ENCODE measurements at places on chromosomes 4 and X.

DNA sequence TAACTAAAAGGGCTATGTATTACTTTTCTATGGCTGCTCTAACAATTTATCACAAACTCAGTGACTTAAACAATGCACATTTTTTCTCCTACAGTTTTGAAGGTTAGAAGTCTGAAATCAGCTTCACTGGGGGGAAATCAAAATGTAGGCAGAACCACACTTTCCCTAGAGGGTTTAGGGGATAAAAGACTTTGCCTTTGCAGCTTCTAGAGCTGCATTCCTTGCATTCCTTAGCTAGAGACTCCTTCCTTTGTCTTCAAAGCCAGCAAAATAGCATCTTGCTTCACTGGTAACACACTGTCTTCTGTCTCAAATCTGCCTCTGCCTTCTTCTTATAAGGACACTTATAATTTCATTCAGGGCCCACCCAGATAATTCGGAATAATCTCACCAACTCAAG is 152.4 kb upstream of the SPIN4 start:
- no peak for DNase-seq

DNA sequence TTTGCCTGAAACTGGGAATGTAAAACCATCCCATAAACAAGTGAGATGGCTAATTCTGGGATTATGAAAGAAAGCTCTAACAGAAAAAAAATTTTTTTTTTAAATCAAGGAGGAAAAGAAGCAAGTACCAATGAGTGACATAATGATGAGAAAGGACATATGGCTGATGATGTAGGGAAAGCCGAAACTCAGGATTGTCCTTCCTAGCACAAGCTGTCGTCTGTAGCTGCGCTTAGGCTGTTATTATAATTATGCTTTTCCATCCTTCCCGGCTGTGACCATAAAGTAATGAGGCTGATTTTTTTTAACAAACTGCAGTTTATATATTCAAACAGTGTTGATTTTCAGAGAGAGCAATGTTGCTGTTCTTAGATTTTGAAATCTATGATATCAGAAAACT is 209.8 kb upstream of the NOCT start:
- DNase-seq, result no peak

DNA sequence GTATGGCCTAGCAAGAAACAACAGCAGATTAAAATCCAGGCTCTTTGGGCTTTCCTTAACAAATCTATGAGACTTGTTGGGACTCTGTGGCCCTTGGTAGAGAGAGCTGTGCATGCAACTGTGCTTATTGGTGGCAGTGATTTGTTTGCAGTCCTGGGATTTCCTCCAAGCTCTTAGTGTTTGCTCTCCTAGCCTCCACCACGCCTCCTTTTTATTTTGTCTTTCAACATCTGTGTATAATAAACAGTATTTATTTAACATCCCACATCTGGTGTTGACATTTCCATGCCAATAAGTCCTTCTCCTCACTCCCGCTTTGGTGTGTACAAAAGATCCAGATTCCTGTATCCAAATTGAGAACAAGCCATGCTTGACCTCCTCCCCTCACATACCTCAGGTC is 3.1 kb downstream of the TNMD start:
- DNase-seq, result no peak

DNA sequence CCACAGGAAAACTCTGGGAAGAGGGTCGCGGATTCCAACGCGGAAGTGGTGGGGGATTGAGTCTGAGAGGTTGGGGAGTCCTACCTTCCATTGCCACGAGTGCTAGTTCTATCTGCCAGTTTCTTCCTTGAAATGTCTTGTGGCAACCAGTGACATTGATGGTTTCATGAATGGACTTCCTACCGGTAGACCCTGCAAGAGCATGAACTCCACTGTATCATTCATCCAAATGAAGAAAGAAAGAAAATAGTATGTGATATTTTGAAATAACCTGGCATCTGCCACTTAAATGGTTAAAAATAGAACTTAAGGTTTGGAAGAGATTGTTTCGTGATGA is 1.1 kb upstream of the SLC10A7 start:
- DNase-seq, result no peak

DNA sequence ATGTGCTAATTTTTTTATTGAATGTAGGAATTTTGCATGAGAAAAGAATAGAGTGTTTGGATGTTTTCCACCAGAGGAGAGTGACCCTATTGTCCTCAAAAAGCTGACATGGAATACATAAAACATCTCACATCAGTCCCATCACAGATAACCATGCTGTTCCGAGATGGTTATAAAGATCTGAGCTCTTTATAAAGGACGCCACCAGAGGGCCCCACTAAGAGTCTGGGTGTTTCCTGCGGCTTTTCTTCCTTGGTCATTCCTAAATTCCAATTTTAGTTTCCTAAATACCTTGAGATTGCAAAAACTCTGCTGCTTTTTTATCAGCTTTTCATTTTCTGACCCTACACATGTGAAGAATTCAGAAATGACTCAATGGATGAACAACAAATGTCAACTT is 504.5 kb upstream of the FRG1 start:
- DNase-seq, result no peak

DNA sequence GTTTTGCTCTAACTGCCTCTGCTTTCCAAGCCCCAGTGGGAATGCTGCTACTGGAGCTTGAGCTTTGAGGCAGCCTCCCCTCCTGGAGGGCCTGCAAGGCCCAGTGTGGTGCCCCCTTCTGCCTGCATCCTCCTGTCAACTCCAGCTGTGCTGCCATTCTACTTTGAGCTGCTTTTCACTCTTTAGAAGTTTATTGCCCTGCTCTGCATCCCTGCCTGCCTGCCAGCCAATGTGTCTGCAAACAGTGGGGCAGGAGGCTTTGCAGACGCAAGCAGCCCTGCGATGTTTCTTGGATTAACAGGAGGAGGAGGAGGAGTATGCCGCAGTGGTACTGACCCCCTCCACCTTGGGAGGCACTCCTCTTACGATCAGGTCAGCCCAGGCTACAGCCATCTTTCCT is 16.4 kb downstream of the TMEM31 start:
- no peak for DNase-seq

GRCh38 chr4:135177321-135177720 is 975.7 kb upstream of the PABPC4L start:
- DNase-seq, result no peak

- no peak for DNase-seq
Measured at GRCh38 chr4:52573551-52573950, 85.5 kb downstream of the USP46 start.

DNA sequence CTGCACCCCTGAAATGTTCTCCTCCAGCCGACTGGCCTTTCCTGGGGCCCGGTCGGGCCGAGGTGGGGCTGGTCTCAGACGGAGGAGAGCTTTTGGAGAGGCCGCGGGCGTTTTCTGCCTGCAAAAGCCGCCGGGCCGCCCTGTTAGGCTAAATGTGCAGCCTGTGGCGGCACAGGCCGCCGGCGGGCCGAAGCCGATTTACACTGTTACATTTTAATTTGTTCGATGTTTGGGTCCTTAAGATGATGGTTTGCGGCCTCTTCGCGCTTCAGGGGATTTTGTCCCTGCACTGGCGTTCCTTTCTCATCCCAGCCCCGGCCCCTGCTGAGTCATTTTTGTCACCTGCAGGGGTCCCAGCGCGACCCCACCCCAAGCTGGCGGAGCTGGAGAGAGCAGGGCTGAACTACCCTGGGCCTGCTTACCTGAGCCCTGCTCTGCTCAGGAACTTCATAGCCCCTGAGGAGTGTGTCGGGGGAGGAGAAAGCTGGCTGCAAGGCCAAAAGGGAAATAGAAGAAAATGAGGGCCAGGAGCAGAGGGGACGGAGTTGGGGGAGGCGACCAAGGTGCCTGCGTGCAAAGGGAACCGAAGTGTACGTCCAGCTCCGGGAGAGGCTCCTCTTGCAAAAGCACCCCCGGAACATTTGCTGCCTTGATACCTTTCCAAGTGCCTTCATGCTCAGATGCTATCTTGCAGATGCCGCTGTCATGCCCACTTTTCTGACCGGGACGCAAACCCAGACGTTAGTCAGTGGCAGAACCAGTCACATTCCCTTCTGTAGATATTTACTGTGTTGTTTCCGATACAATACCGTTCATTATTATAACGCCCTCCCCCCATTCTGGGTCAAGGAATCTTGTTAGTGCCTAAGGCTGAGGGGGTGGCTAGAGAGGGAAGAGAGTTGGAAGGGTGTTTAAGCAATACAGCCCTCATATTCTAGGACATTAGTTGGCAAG is 977 bp upstream of the RBBP7 start:
- DNase-seq, result no peak

GRCh38 chr4:85701861-85702321 is 226.9 kb downstream of the ARHGAP24 start:
- DNase-seq, result no peak

DNA sequence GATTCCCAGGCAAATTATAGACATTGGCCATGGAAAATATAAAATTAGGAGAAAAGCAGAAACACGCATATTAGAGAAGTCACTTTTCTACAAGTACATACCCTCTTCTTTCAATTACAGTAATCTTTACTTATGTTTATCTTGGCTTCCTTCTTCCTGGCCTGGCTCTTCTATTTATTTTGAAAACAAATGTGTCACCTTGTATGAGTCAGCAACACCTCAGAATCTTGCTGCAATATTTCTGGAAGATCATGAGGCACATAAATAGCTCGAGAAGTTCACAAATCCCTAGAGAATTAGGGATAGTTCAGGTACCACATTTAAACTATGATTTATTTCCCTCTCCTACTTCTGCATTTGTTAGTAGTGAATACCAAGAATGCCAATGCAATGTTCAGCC is 124.6 kb downstream of the ANOS1 start:
- no peak for DNase-seq

- DNase-seq, result no peak
Measured at GRCh38 chrX:100085846-100086245, 324.2 kb downstream of the PCDH19 start.

DNA sequence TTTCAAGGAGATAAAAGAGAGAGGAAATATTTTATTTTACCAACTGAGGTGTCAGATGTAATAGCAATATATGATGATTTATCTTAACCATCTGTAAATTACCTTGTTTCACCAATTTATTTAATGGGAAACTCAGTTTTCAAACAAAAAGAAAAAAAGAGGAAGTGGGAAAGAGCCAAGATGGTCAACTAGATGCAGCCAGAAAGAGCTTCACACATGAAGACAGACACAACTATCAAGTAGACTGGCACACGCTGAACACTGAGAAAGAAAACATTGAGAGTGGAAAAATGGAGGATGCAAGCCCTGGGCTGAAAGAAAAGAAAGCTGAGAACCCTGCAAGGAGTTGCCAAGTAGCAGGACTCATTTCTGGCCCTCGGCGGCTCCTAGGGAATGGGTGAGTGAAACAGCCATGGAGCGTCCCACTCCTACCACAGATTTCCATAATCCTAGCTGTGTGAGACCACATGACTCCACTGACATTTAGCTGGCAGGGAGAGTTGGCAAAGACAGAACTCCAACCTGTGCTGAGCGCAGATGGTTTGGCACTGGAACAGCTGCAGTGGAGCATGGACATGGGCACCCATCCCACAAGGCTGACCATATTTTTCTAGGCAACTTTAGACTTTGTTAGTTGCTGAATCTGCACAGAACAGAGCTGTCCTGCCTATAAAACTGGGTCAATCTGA is 409.3 kb downstream of the FAM47B start:
- no peak for DNase-seq

- DNase-seq, result no peak
Measured at GRCh38 chr4:123564758-123565346, 168.3 kb downstream of the SPRY1 start.

DNA sequence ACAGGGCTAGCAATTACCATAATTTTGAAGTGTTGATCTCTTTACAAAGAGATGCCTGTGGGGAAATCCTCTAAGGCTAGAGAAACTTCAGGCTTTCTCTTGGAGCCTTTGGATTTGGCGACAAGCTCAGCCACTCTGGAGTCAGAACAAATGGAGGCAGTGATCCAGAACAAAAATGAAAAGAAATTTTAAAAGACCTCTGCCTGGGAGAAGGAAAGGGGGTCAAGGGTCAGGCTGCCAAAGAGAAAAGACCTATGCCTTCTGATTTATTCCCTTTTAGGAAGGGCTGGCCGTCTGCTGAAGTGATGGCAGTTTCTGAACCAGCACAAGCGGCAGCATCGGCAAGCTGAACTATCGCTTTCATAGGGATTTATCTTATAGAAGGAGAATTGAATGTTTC is 140.8 kb upstream of the SFRP2 start:
- DNase-seq, result no peak

- DNase-seq, result no peak
Measured at GRCh38 chrX:118548841-118549240, 53.2 kb downstream of the DOCK11 start.

- DNase-seq, result no peak
Measured at GRCh38 chrX:68942840-68943239, 114.0 kb downstream of the EFNB1 start.

GRCh38 chr4:110106931-110107296 is 91.5 kb downstream of the ELOVL6 start:
- no peak for DNase-seq

- DNase-seq, result no peak
Measured at GRCh38 chr4:3766785-3767569, 792 bp downstream of the ADRA2C start.

DNA sequence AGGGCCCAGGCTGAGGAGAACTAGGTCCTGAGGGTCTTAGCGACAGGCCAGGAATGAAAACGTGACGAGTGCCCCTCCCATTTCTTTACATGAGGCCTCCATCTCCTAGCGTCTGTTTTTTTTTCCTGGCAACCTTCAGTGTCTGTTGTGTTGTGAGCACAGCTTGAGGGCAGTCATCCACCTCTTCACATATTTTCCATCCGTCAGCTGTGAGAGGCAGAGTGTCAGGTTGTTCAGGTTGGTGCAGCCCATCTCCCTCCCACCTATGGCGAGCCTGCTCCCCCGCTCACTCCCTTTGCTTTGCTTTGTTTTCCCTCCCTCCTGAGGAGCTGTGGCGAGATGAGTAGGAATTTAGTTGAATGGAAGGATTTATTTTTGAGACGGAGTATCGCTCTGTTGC is 51.7 kb upstream of the CHRNA9 start:
- peak; percentile 29 for DNase-seq

GRCh38 chr4:180098586-180098985 is 2144.6 kb upstream of the TENM3 start:
- no peak for DNase-seq

DNA sequence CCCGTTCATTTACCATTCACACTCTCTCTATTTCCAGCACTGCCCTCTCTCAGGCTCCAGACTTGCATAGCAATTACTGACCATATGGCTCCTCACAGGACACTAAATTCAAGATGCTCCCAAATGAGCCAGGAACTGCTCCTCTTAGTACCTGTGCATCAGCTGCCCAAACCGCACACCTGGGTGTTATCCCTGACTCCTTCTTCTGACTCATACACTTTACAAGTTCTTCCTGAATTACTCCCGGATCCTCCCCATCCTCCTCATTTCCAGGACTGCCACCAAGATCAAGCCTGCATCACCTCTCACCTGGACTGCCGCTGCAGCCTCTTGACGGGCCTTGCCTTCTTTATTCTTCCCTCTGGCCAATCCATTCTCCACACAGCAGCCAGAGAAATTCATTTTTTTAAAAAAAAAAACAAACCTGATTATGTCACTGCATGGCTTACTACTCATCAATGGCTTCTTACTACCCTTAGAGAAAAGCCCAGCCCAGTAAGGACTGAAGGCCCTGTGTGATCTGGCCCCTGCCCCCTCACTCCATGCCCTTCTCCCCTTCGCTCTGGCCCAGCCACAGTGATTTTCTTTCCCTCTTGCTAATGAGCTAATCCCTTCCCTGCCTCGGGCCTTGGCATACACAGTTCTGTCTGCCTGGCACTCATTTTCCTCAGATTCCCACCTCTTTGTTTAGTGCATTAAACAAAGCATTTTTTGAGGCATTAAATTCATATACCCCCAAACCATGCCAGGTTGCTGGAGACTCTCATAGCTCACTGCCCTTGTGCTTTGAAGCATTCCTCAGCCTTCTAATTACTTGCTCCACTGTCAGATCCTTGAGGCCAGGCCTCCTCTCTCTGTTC is 92.0 kb downstream of the PDGFRA start:
- no peak for DNase-seq

GRCh38 chrX:39875834-39876628 is 221.7 kb downstream of the BCOR start:
- DNase-seq, result no peak
